HepG2 (cell line): ENCODE measurements at places on chromosomes 11 and 22.

- H3K36me3 ChIP-seq, result no peaks in the 10 kb centered on the region
- no peak for DNase-seq
- no peak overlapping the region for H3K27ac ChIP-seq
- H3K27me3 ChIP-seq, result no peaks in the 10 kb centered on the region
Observed at GRCh38 chr11:90919332-90919731, 696.5 kb upstream of the CHORDC1 start.

DNA sequence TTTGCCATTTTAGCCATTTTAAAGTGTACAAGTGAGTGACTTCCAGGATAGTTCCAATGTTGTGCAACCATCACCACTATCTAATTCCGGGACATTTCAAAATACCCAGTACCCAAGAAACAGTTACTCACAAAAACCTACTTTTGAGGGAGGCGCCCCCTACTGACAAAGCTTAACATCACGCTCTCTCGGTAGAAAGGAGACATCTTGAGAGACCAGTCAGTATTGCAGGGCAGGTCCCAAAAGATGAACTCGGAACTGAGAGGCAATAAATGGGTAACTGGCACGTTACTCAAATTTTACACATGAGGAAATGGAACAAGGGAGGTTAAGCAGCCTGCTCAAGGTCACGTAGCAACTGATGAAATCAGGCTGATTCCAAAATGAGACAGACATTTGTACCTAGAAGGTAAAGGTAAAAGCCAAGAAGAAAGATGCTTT lies 50.0 kb upstream of the POU2AF1 start:
- H3K27me3 ChIP-seq, result no peaks in the 10 kb centered on the region
- DNase-seq, result peak; percentile 64

DNA sequence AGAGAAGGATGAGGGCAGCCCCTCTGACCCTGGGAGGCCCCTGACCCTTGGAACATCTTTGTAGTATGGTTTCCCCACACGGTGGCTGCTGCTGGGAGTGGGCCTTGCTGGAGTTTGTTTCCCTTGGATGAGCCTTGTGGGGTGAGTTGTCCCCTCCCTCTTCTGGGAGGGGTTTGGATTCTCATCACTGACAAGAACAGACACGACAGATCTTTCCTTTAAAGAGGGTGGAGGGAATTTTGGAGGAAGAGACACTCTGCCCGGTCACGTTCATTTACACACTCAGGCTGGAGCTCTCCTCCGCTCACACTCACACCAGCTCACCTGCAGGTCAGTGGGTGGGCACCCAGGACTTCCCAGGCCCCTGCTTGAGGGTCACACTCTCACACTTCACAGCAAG lies 31.7 kb downstream of the POU2F3 start:
- peaks cover 24% of the 10 kb centered on the region; the same call in 2 of the 3 replicates for H3K27me3 ChIP-seq
- no peaks in the 10 kb centered on the region for H3K36me3 ChIP-seq
- no peak overlapping the region for H3K27ac ChIP-seq
- no peak overlapping the region for H3K4me3 ChIP-seq
- H3K4me1 ChIP-seq, result no peaks in the 10 kb centered on the region

- H3K27ac ChIP-seq, result no peak overlapping the region
- no peaks in the 10 kb centered on the region for H3K4me1 ChIP-seq
Observed at GRCh38 chr22:26450453-26451185, 21.6 kb downstream of the ASPHD2 start.

GRCh38 chr11:35362521-35362980 lies 56.8 kb downstream of the SLC1A2 start:
- H3K4me1 ChIP-seq, result peaks cover 75% of the 10 kb centered on the region
- no peak for DNase-seq
- H3K27me3 ChIP-seq, result no peaks in the 10 kb centered on the region; the same call in 2 of the 3 replicates
- H3K36me3 ChIP-seq, result no peaks in the 10 kb centered on the region
- H3K27ac ChIP-seq, result no peak overlapping the region

DNA sequence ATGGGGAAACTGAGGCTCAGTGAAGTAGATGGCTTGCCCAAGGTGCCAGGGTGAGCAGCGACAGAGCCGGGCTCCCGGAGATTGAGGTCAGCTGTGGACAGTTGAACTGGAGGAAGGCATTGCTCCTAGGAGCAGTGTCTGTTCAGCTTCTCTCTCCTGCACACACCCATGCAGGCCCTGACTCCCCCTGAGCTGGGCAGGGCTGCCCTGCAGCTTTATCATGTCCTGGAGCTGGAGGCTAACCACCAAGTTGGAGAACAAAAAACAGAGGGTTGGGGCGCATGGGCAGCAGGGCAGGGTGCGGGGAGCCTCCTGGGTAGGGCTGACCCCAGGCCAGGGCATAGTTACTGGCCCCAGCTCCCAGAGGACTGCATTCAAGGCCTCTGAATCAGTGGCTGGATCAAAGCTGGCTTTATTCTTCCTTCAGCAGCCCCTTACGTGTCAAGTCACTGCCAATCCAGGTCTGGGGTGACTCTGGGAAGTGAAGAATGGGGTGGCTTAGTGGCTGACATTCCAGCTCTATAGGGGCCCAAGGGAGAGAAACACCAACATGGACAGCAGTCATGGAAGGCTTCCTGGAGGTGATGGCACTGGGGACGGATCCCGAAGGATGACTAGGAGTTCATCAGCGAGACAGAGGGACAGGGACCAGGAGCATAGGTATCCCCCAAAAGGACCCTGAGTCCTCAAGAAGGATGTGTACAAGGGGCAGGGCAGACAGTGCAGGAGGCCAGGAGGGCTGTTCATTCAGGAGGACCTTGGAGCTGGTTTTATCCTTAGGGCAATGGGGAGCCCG lies 83.8 kb downstream of the CACNA1I start:
- peaks cover 49% of the 10 kb centered on the region for H3K27me3 ChIP-seq
- no peak overlapping the region for H3K27ac ChIP-seq
- no peaks in the 10 kb centered on the region for H3K4me1 ChIP-seq
- no peaks in the 10 kb centered on the region for H3K36me3 ChIP-seq
- no peak overlapping the region for H3K4me3 ChIP-seq
- no peak for DNase-seq

GRCh38 chr11:74033046-74033445 lies 24.2 kb upstream of the UCP3 start:
- H3K27ac ChIP-seq, result no peak overlapping the region
- DNase-seq, result no peak
- H3K27me3 ChIP-seq, result no peaks in the 10 kb centered on the region
- no peak overlapping the region for H3K4me3 ChIP-seq
- H3K36me3 ChIP-seq, result peaks cover 14% of the 10 kb centered on the region; the same call in 2 of the 3 replicates

GRCh38 chr11:70517988-70518907 lies 119.9 kb downstream of the CTTN start:
- no peak overlapping the region for H3K27ac ChIP-seq
- H3K4me3 ChIP-seq, result no peak overlapping the region
- no peaks in the 10 kb centered on the region for H3K36me3 ChIP-seq
- H3K27me3 ChIP-seq, result no peaks in the 10 kb centered on the region

DNA sequence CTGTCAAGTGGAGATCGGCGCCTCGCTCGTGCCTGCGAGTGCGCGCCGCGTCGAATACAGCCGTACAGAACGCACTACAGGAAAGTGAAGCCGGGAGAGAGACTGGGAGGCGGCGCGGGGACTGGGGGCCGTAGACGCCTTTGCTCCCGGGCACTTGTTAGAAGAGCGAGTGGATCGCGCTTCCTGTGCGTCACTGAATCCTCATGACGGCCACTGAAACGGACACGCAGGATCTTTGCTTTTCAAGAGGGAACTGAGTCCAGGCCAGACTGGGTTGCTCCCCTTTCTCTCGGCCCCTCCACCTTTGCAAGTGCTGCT lies 314 bp downstream of the RIC8A start:
- H3K27ac ChIP-seq, result peak overlapping the region; percentile 96
- H3K27me3 ChIP-seq, result no peaks in the 10 kb centered on the region; the same call in 2 of the 3 replicates
- peak overlapping the region; percentile 89 for H3K4me3 ChIP-seq
- DNase-seq, result peak; percentile 21
- H3K36me3 ChIP-seq, result peaks cover 56% of the 10 kb centered on the region
- peaks cover 36% of the 10 kb centered on the region for H3K4me1 ChIP-seq

DNA sequence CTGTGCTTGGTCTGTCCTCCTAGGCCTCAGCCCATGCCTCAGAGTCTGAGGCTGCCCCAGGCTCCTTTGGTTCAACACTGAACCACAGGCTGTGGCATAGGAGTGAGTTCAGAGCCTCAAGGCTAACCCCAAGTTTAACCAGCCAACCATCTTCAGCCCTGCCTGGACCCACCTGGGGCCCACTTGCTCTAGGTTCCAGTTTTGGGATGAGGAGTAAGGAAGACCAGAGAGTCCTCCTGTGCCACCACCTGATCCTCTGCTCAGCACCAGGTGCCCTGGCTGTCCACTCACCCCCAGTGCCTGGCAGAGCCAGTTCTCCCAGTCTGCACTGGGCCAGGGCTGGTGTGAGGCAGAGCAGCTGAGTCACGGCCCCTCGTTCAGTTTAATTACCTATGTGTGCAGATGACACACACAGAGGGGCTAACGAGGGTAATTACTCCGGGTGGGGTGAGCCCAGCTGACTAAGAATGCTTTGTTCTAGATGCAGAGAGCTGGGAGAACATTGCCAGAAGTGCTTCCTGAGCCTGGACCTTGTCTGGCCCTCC lies 12.0 kb upstream of the TMPRSS13 start:
- no peaks in the 10 kb centered on the region for H3K36me3 ChIP-seq
- no peak overlapping the region for H3K27ac ChIP-seq
- H3K27me3 ChIP-seq, result no peaks in the 10 kb centered on the region; the same call in 1 of the 2 replicates
- no peak overlapping the region for H3K4me3 ChIP-seq

GRCh38 chr11:5283882-5284281 lies 14.1 kb upstream of the HBE1 start:
- no peak overlapping the region for H3K4me3 ChIP-seq
- no peaks in the 10 kb centered on the region for H3K27me3 ChIP-seq
- H3K4me1 ChIP-seq, result no peaks in the 10 kb centered on the region

- no peak overlapping the region for H3K4me3 ChIP-seq
- H3K4me1 ChIP-seq, result no peaks in the 10 kb centered on the region
- no peaks in the 10 kb centered on the region for H3K36me3 ChIP-seq
- no peak overlapping the region for H3K27ac ChIP-seq
- H3K27me3 ChIP-seq, result no peaks in the 10 kb centered on the region; the same call in 2 of the 3 replicates
Observed at GRCh38 chr11:93285430-93285829, 45.1 kb upstream of the DEUP1 start.

GRCh38 chr11:86180423-86180822 lies 64.1 kb upstream of the EED start:
- DNase-seq, result no peak
- no peak overlapping the region for H3K27ac ChIP-seq
- H3K27me3 ChIP-seq, result peaks cover 11% of the 10 kb centered on the region; the same call in 2 of the 3 replicates
- H3K4me1 ChIP-seq, result peaks cover 37% of the 10 kb centered on the region
- H3K36me3 ChIP-seq, result no peaks in the 10 kb centered on the region

GRCh38 chr22:44037519-44038375 lies 13.6 kb downstream of the PARVB start:
- no peaks in the 10 kb centered on the region for H3K27me3 ChIP-seq
- H3K36me3 ChIP-seq, result no peaks in the 10 kb centered on the region
- H3K4me1 ChIP-seq, result no peaks in the 10 kb centered on the region
- H3K4me3 ChIP-seq, result no peak overlapping the region
- DNase-seq, result no peak

DNA sequence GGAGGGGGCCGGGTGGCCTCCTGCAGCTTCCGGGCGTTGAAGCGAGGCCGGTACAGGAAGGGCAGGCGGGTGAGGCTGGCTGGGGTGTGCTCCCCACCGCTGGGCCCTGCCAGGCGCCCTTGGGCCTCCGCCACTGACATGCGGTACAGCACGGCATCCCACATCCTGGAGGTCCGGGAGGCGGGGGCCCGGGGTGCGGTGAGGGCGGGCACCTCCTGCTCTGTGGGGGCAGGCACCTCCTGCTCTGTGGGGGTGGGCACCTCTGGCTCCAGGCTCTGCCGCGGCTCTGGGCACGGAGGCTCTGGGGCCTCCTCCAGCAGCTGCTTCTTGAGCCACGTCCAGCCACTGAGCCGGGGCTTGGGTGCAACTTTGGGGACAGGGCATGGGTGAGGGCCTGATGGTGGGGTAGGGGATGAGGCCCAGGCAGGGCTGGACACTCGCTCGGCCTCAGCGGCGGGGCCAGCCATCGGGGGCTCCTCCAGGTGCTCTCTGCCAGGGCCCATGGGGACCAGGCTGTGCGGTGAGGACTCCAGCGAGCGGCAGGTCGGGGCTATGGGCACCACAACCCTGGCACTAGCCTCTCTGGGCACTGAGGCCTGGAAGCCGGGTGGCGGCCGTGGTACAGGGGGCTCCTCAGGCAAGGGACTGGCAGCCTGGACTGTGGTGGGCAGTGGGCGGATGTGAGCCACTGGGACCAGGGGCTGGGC lies 2.3 kb downstream of the PRR33 start:
- H3K4me3 ChIP-seq, result no peak overlapping the region
- H3K4me1 ChIP-seq, result no peaks in the 10 kb centered on the region
- peaks cover 55% of the 10 kb centered on the region for H3K27me3 ChIP-seq
- H3K27ac ChIP-seq, result no peak overlapping the region
- no peaks in the 10 kb centered on the region for H3K36me3 ChIP-seq

DNA sequence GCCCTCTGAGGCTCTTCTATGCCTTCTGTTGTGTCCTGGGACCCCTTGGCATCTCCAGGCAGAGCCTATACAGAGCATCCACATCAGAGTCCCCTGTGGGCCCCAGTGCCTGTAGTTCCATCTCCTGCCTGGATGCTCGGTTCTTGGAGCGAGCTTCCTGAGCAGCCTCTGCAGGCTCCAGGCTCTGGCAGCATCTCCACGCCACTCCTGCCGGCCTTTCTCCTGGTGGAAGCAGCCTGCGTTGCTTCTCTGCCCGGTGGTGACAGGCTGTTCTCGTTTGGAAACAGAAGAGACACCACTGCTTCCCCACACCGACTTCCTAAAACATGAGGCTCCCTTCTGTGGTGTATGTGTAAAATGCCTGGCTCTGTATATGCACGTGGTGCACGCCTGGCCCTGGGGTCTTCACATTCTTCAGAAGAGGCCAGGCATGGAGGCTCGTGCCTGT lies 52.8 kb downstream of the BCR start:
- peaks cover 19% of the 10 kb centered on the region for H3K4me1 ChIP-seq
- H3K4me3 ChIP-seq, result no peak overlapping the region
- H3K36me3 ChIP-seq, result peaks cover 2% of the 10 kb centered on the region; the same call in 1 of the 2 replicates
- DNase-seq, result no peak
- H3K27ac ChIP-seq, result no peak overlapping the region

GRCh38 chr11:10398525-10398924 lies 56.5 kb upstream of the AMPD3 start:
- no peaks in the 10 kb centered on the region; the same call in 1 of the 2 replicates for H3K27me3 ChIP-seq
- peaks cover 11% of the 10 kb centered on the region for H3K4me1 ChIP-seq
- H3K27ac ChIP-seq, result no peak overlapping the region
- no peak for DNase-seq

- H3K27me3 ChIP-seq, result no peaks in the 10 kb centered on the region
- peaks cover 8% of the 10 kb centered on the region; the same call in 1 of the 3 replicates for H3K36me3 ChIP-seq
- H3K4me1 ChIP-seq, result no peaks in the 10 kb centered on the region
- no peak overlapping the region for H3K27ac ChIP-seq
- H3K4me3 ChIP-seq, result no peak overlapping the region
Observed at GRCh38 chr11:1531449-1532013, 40.5 kb downstream of the DUSP8 start.

GRCh38 chr11:73403541-73403940 lies 27.3 kb downstream of the RELT start:
- no peak overlapping the region for H3K27ac ChIP-seq
- no peak overlapping the region for H3K4me3 ChIP-seq
- peaks cover 10% of the 10 kb centered on the region; the same call in 2 of the 3 replicates for H3K36me3 ChIP-seq
- no peaks in the 10 kb centered on the region for H3K27me3 ChIP-seq
- no peak for DNase-seq

GRCh38 chr11:103619480-103619879 lies 417.0 kb upstream of the DDI1 start:
- no peaks in the 10 kb centered on the region for H3K27me3 ChIP-seq
- no peaks in the 10 kb centered on the region for H3K4me1 ChIP-seq
- no peak for DNase-seq
- H3K36me3 ChIP-seq, result no peaks in the 10 kb centered on the region
- no peak overlapping the region for H3K27ac ChIP-seq
- H3K4me3 ChIP-seq, result no peak overlapping the region
